ENCODE measurements at places on chromosomes 6 and 20.

- DNase-seq = no peak
These were observed 192.5 kb downstream of the EDN1 start for GRCh38 chr6:12482386-12483375.

GRCh38 chr6:82980086-82980485 is 85.6 kb downstream of the UBE3D start:
- DNase-seq = no peak

DNA sequence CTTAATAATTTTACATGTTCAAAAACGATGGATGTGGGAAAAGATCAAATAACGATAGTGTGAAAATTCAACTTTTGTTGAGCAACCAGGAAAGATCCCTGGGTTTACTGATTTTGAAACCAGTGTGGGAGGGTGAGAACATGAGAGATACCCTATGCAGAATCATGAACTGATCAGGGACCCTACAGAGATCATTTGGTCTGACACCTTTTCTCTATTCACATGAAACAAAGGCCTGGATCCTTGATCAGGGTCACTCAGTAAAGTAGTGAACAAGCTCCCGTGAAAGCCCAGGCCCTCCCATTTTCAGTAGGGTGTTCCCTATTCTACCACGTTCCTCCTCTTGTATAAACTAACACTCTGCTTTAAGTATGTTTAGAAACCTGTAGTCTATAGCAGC is 60.5 kb upstream of the DUSP22 start:
- no peak for DNase-seq

GRCh38 chr6:158536891-158537798 is 22.7 kb upstream of the TMEM181 start:
- no peak for DNase-seq

DNA sequence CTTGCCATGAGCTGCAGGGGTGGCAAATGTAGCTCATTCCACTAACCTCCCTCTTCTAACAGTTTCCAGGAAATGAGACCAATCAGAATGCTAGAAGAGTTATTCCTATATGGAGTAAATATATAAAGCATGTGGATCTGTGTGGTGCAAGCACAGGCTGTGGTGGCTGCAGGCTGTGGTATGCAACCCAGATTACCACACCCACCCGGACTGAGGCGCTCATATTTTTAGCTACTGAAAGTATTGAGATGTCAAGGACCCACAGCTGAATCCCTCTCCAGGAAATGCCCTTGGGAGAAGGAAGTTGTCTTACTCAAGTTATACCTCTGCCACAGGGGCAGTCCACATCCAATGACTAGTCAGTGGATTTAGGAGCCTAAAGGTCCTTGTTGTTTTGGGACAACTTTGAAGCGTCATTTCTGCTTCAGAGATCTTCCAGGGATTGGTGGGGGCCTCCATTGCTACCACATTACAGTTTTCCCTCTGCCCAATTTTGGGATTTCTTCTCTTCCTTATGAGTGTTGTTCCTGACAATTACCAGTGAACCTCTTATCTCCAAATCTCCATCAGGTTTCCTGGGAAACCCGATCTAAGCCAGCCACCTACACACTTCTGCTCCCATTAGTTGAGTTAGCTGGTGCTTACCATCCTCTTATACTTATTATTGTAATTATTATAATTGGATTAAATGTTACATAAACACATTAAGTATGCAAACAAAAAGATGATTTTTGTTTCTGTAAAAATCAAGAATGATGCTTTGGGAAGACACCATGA is 12.1 kb upstream of the REPS1 start:
- DNase-seq = no peak
